Fibroblast of skin of abdomen (primary cell): ENCODE measurements at places on chromosomes 1 and 21.

GRCh38 chr1:150299716-150300115 lies 6.1 kb downstream of the MRPS21 start:
- no peak for DNase-seq

GRCh38 chr1:48263041-48263440 lies 40.5 kb downstream of the SLC5A9 start:
- no peak for DNase-seq

- DNase-seq, result no peak
These were observed 355.1 kb upstream of the PTBP2 start for GRCh38 chr1:96366516-96366915.

- no peak for DNase-seq
These were observed 53.2 kb upstream of the C1orf87 start for GRCh38 chr1:60126723-60127122.

DNA sequence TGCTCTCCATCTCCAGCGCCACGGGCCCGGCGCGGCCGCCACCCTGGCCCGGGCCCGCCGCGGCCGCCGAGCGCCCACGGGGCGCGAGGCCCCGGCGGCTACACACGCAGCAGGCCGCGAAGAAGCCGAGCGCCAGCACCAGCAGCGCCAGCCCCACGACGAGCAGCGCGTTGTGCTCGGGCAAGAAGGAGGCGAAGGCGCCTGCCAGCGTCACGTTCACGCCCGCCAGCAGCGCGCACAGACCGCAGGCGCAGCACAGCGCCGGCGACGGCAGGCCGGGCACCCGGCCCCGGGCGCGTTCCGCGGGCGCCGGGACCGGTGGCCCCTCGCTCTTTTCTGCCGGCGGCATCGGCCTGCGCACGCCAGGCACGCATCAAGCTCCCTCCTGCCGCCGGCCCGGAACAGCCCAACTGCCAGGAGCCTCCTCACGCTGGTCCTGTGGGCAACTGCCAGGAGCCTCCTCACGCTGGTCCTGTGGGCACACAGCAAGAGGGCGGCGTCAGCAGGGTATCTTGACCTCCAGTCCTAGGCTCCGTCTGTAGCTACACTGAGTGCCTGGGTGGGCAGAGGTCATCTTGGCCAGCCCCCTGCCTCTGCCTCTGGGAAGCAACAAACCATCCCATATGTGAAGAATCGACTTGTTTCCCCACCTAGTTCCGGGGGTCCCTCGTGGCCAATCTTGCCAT lies 18.1 kb downstream of the KNCN start:
- DNase-seq, result peak; percentile 44

DNA sequence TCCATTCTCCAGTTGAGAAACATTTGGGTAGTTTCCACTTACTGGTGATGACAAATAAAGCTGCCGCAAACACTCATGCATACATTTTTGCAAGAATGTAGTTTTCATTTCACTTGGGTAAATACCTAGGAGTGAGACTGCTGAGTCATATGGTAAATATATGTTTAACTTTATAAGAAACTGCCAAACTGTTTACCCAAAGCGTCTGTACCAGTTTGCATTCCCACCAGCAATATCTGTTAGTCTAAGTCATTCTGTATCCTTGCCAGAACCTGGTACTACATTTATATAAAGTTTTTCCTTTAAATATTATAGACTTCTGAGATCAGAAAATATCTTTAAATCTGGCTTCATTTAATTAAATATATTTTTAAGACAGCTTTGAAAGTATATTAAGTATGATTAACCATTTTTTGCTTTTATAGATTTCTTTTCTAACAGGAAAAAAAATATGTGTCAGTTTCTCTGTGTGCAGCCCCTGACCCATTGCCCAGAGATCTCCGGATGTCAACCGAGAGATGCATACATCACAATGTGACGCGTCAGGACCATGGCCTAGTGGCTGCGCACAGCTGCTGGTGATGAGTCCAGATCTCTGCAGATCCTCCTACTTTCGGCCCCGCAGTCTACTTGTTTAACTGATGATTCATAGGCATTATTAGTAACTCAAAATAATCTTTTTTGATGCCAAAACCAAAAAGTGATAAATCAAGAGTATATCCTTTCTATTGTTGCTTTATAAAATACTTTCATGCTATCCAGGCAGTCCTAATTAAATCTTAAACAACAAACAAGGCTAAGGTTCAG lies 227.1 kb upstream of the MAP1LC3C start:
- DNase-seq, result peak; percentile 54
